Hepatocyte (in vitro differentiated cells): ENCODE measurements at places on chromosomes 16 and 17. TPM values are rescaled to one million over a fixed set of nuclear protein-coding genes. Genes with fewer than 3 reads are reported as not detected.

Gene KCNJ18
- not detected in 2 replicates for polyA plus RNA-seq

Gene ATP2C2
- 6.8 and 7.2 TPM in 2 replicates for polyA plus RNA-seq

Gene CDRT15
- polyA plus RNA-seq: 0.50 TPM in 1 of 2 replicates, not detected in the other

Gene ARHGAP44
- polyA plus RNA-seq: 4.2 and 5.4 TPM in 2 replicates

Gene RBFOX1
- 1.2 and 1.3 TPM in 2 replicates for polyA plus RNA-seq

Gene TPSAB1
- polyA plus RNA-seq: not detected in 2 replicates

DNA sequence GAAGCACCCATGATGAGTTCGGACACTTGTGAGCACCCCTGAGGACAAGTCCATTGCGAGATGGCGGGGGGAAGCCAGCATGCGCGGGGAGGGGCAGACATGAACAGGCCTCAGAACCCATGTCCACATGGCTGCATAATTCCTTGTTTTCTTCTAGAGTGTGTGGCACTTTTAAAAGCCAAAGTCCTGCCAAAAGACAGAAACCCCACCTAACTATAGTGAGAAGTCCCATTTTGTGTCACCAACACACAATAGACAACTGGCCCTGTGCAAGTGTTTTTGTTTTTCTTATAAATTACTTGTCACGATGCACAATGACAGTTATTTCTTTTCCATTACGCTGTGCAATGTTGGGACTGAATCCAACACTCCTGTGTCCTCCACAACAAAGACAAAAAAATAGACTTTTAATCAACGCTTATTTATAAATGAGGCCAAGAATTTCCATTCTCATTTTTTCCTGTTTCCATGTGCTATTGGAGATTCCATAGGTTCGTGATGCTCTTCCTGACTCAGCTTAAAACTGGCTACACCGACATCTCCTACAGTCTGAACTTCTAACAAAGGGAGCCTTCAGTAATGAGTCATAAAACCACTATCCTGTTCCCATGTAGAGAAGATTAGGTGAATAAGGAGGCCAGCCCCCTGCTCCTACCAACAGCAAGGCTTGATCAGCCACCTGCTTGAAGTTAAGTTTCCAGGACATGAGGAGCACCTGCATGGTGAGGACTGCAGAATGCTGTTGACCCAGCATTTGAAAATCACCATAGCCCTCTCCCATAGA is 98.9 kb downstream of the ZNF423 start:
- DNase-seq: peak; percentile 21

- DNase-seq: no peak
Observed at GRCh38 chr17:39335704-39336223, 65.7 kb downstream of the FBXL20 start.

DNA sequence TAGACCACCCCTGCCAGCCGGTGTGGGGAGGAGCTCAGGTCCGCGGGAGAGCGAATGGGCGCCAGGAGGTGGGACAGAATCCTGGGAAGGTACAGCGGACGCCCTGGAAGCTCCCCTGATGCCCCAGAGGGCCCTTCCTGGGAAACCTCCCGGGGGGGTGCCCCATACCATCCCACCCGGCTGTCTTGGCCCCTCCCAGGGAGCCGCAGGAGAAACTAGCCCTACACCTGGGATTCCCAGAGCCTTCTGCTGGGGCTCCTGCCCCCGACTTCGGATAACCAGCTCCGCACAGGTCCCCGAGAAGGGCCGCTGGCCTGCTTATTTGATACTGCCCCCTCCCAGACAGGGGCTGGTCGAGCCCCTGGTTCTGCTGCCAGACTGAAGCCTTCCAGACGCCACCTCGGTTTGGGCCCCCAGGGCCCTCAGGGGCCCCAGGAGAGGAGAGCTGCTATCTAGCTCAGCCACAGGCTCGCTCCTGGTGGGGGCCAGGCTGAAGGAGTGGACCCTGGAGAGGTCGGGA is 3.0 kb upstream of the CBX4 start:
- DNase-seq: no peak

DNA sequence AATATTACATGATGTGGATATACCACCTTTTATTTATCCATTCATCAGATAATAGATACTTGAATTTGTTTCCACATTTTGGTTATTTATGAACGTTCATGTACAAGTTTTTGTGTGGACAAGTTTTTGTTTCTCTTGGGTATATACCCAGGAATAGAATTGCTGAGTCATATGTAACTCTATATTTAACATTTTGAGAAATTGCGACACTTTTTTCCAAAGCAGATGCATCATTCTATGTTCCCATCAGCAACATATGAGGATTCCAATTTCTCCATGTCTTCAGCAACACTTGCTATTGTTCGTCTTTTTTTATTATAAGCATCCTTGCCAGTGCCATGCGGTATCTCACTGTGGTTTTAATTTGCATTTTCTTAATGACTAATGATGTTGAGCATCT is 93.9 kb downstream of the GSG1L start:
- no peak for DNase-seq

GRCh38 chr17:69043098-69043734 is 17.5 kb downstream of the ABCA9 start:
- no peak for DNase-seq

DNA sequence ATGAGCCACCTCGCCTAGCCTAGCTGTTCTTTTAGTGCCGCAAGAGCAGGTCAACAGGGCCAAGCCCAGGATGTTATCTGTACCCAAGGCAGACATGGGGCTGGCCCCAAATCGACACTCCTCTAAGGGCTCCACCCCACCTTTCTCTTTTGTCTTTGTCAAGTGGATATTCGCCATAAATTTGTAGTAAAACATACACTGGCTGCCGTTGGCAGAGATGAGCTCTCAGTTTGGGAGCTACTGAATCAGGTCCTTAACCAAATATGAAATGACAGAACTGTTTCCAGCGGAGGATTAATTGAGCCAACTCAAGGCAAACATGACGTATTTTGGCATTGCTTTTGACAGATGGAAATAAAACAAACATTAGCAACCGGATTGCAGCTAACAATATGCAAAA is 556.9 kb upstream of the CDH5 start:
- no peak for DNase-seq

DNA sequence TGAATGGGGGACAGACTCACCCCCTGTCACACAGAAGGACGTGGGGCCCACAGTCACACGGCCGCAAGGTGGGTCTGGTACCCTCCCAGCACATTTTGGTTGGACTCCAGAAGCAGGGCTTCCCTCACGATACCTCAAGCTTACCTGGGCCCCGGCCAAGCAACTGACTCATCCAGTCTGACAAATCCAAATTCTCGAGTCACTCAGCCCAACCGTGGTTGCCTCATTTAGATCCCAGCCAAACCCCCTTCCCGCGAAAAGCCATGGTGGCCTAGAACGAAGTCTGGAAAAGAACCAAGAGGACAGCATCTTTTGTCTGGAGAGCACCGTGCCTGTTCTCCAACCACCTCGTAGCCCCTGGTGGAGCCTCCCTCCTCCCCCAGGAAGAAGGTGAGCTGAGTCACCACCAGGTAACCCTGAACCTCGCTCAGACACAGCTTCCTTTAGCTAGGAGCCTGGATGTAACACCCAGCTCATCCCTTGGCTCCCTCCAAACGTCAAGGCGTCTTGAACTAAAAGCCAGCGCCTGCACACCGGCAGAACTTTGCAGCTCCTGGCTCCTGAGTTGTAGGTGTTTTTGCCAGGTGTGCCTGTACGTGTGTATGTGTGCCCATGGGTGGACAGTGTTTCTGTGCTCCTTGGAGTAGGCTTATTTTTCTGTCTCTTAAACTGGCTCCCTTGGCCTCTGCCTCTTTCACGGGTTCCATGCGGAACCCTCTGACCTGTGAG is 78.9 kb downstream of the CMIP start:
- DNase-seq: no peak

DNA sequence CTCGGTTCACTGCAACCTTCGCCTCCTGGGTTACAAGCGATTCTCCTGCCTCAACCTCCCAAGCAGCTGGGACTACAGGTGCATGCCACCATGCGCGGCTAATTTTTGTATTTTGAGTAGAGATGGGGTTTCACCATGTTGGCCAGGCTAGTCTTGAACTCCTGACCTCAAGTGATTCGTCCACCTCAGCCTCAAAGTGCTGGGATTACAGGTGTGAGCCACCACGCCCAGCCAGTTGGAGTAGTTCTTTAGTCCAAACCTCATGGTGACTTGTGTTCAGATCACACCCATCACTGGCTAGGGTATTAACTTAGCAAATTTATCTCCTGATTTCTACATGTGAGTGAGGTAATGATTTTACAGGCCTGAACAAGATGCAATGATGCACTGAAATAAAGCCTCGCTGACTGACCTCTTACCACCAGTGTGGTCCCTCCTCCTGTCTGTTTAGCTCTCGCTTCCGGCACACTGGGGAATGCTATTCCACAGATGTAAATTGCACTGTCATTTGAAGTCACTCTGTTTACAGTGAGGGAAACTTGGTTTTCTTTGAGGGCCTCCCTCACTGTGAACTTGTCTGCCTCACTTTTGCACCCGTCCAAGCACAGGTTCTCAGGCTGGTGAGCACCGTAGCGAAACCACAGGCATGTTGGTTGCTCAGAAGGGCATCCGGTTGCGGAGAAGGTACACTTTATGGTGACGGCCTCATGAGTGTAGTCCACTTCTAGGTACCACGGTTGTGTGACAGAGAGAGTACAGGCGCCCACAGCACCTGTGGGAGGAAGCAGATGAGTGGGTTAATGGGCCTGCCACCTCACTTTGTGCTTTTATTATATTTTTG is 5.5 kb downstream of the IGSF6 start:
- DNase-seq: no peak

DNA sequence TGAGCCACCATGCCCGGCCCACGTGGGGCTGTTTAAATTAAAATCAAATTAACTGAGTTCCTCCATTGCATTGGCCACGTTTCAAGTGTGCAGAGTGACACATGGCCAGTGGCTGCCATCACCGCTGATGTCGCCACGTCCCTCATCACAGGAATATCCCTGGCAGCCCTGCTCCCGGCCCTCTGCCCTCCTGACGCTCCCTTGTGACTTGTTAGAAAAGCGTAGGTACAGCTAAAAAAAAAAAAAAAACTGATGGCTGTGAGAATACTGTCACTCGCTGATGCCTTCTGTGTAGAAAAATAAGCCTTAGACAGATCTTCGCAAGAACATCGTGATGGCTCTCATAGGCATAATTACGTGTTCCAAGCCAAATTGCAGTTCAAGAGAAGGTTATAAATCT is 21.7 kb downstream of the CARHSP1 start:
- no peak for DNase-seq

DNA sequence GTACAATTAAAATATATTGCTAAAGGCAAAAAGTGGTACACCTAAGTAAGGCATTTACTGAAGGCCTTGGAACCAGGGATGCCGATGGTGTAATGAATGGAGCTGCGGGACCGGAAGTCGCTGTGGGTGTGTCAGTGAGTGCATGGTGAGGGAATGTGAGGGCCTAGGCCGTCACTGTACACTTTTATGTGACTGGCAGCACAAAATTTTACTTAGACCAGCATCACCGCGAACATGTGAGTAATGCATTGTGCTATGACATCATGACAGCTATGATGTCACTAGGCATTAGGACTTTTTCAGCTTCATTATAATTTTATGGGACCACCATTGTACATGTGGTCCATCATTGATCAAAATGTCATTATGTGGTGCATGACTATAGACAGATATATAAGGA is 14.7 kb downstream of the ALOX15B start:
- DNase-seq: no peak

DNA sequence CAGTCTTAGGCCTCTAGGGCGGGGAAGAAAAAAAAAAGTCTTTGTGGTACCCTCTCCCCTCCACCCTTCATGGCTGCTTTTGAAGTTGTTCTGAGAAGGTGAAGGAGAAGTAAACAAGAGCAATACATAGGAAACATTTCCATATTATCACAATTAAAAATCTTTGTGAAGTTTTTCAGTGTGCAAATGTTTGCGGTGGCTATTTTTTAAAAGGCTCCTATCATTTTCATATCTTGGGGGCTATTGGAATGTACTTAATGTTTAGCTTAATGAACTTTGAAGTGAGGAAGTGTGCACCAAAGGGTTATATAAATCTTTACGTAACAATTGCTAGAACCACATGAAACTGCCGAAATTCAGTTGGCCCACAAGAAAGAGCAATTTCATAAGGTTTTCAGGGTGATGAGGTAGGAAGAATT is 7.6 kb downstream of the NOL11 start:
- DNase-seq: no peak

DNA sequence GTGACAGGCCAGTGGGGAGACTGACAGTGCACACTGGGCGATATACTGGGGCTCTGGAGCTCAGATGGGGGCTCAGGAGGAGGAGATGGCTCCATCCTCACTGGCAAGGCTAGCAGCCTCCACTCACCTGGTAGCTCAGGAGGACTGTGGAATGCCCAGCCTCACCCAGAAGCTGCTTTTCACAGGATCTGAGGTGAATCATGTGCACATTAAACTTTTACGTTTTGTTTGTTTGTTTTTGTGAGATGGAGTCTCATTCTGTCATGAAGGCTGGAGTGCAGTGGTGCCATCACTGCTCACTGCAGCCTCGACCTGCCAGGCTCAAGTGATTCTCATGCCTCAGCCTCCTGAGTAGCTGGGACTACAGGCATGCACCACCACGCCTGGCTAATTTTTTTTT is 28.6 kb downstream of the ADCY7 start:
- no peak for DNase-seq

- DNase-seq: no peak
Observed at GRCh38 chr16:80827007-80827406, 22.6 kb upstream of the CDYL2 start.

DNA sequence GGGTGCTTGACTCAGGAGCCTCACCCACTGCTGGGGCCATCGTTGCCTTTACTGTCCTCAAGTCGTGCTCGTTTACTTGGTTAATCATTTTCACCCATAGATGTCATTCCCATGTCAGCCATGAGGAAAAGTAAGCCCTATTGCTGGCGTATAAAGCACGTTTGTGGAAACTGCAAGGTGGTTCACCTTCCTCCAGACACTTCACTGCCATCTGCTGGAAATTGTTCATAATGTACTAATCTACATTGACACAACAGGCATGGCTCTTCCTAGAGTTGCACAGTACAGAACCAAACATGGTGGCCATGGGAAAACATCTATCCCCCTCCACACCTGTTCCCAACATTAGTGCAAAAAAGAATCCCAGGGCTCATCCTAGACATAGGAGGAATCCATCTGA is 116.6 kb downstream of the ZNF18 start:
- DNase-seq: peak; percentile 76

- DNase-seq: no peak
Observed at GRCh38 chr16:89412811-89413210, 77.5 kb downstream of the ANKRD11 start.

DNA sequence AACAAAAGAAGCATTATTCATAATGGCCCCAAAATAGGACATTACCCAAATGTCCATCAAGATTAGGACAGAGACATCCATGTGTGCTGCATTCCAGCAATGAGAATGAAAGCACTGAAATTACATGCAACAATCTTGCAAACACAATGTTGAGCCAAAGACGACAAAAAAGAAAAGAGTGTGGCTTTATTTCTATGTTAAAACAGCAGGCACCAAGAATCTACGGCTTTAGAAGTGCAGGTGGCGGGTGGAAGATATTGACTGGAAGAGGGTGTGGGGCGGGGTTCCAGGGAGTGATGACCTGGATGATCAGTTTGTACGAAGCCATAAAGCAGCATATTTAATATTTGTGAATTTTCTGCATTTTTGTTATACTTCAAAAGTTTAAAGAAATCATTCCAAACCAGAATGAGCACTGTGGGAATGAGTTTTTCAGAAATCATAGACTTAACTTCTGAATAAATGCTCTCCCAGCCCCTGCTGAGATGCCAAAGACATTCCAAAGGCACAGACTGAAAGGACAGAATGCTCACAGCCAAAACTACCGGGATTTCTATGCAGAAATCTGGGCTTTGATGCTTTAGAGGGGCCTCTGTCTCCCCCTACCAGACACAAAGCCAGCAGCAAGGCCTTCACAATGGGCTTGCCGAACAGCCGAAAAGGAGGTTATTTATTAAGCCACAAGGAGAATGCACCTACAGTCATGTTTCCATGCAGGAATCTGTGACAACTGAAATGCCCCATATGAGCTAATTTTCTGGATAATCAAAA is 361.6 kb downstream of the GRIN2A start:
- peak; percentile 8 for DNase-seq

GRCh38 chr16:87266846-87267245 is 50.3 kb downstream of the C16orf95 start:
- DNase-seq: no peak
